ENCODE measurements at places on chromosomes 16 and 17.

DNA sequence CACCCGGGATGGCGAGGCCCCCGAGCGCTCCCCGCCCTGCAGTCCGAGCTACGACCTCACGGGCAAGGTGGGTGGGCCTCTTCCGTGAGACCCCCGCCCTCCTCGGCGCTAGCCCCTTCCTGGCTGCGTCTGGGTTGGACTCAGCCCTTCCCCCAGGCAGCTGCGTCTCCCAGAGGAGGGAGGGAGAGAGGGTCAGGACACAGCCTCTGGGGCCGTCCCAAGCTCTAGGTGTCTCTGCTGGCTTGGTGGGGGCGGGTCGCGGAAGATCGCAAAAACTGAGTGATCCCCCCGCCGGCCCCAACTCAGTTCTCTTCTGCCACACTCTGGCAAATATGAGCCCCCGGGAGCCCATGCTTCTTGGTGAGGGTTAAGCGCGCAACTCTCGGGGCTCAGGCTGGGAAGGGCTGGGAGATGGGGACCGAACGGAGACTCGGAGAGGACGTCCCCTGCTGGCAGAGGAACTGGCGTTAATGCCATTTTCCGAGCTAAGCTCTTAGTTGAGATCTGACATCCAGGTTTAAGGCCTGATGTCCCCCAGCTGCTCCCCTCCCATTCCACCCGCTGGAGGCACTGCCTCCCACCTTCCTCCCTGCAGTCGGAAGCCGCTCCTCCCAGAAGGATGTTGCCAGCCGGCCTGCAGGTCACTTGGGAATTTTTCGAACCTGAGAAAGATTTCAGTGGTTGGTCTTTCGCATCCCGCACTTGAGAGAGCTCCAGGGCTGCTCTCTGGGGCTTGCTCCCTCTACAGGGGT, 419 bp downstream of the RAB37 start:
- DNase-seq = no peak

DNA sequence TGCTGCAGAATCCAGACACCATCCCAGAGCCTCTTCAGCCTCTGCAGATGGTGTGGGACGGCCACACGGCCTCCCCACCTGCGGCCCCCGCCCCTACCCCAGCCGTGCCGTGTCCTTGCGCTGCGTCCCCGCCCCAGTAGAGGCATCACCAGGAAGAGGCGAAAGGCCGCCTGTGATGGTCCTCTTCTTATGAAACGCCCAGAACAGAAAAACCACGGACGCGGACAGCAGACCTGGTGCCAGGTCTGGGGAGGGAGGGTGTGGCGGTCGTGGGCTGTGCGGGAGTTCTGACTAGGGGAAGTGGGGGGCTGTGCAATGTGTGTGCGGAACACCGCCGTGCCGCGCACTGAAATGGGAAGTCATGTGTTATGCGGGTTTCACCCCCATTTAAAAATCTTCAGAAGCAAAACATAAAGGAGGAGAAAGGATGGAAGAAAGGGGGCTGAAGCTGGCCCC, 25.5 kb downstream of the ACSF3 start:
- DNase-seq = no peak

GRCh38 chr17:81494626-81495377, 17.8 kb downstream of the ACTG1 start:
- DNase-seq = no peak

- no peak for DNase-seq
Measured at GRCh38 chr17:79116575-79117368, 42.1 kb downstream of the ENGASE start.

DNA sequence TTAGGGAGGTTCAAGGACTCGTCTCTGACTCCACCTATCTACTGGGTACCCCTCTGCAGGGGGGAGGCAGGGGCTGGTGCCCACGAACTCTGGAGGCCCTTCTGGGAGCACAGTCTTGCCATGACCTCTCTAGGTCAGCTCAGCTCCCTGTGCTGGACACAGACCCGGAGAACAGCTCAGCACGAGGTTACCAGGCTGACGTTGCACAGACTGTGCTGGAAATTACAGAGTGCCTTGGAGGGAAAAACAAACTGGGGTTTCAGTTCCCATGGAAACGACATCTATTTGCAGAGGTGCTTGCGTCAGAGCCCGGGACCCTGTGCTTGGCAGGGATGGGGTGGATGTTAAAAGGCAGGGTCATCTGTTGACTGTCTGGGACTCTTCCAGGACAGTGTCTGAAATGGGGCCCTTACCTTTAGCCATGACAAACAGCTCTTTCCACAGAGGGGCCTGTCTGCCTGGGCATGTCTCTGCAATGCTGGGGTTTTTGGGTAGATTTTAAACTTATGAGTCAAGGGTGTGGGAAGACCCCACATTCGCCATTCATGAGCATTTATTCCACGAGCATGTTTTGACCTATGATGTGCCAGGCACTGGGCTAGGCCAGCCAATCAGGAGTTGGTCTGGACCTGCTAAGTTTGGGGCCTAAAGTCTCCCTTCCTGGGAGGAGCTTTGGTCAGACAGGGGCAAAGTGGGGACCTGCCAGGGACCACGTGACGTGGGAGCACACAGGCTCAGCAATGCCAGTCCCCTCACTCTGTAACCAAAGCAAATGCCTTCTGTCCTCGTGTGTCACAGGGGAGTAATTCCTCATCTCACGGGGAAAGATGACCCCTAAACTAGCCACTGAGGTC, 22.5 kb downstream of the CCR7 start:
- DNase-seq = no peak

DNA sequence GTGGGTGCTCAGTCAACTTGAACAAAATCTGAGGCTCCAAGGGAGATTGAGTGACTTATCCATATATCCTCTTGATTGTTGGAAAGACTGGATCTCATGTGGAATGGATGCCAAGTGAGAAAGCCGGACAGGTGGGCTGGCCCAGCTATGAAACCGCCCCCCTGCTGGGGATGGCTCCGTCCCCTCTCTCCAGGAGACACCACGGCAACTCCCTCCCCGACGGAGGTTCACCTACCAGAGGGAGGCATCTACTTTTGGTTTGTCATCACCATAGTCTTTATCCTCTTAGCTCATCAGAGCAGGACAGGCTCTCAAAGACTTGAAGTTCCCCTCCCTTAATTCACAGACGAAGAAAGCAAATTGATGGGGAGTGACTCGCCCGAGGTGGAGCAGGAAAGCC, 1.8 kb upstream of the ALG1 start:
- no peak for DNase-seq

GRCh38 chr17:35795007-35795870, at the start of gene MMP28:
Gene MMP28 (minus strand): TSS chr17:35795641. CDS start chr17:35795377, 264 bp downstream.
- DNase-seq = no peak

DNA sequence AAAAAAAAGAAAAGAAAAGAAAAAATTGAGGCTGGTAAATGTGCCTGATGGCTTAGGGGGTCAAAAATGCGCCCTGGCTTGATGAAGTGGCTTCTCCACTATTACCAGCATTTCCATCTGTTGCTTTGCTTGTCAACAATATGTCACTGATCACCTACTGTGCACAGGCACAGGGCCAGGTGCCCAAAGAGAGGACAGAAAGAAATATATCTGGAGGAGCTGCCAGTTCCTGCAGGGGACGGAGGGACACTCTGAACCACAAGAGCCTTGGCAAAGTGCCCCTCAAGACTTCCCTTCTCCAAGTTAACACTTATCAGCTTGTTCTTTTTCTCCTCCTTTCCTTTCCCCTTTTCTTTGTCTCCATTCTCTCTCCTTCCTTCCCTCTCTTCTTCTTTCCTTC, 34.7 kb downstream of the GINS3 start:
- no peak for DNase-seq

DNA sequence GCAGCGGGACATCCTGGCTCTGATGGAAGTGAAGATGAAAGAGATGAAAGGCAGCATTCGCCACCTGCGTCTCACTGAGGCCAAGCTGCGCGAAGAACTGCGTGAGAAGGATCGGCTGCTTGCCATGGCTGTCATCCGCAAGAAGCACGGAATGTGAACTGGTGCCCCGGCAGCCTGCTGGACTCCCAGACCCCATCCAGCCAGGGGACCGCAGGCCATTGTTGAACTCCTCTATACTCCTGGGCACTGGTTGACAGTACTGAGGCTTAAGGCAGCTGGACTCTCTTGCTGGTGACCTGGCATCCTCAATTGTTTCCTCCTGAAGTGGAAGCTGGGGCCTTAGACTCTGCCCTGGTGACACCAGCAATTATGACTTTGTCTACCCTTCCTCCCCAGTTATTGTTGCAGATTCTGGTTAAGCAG, 1.2 kb downstream of the THAP11 start:
- DNase-seq = no peak

DNA sequence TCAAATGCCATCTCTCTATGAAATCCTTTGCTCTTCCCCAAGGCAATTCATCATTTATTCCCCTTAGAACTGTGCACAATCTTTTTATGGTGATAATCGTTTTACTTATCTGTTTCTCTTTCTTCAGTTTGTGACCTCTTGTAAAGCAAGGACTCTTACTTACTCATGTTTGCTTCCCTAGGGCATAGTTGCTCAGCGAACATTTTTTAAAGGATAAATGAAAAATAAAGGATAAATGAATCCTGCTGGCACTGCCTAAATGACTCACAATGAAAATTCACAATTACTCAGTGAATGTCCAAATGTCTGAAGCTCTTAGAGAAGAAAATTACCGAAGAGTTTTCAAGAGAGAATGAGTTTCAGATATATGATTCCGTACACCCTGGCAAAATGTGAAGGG, 671.7 kb downstream of the CDH11 start:
- DNase-seq = no peak

DNA sequence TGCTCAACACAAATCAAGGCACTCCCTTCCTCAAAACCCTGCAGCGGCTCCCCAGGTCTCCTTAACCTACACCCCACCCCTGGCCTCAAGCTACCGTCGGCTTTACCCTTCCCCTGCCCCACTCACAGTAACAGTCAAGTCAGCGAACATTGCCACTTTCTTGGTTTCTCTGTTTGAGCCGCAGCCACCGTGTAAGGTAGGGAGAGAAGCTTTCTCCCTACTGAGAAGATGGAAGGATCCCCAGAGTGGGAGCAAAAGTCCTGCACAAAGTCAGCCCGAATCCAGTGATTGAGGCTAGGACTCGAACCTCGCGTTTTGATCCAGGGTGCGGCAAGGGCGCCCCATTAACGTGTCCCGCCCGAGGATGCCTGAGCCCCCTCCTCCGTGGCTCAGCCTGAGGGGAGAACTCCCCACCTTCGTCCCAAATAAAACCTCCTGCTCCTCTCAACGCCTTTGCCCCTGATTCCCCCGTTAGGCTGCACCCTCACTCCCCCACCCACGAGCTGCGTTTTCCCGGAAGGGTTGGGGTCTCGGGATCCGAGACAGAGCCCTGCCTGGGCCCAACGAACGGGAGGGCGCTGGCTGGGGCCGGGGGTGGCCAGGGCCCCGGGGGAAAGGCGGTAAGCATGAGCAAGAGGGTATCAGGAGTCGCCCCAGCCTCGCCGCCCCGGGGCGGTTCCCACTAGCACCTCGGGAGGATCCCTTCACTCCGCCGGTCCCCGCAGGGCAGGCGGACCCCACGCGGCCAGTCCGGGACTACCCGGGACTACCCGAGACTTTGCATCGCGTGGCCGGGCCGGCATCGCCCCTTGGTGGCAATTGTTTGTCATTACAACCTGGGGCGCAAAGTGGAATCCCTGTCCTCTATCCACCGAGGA, 9.9 kb upstream of the NAGS start:
- DNase-seq = no peak

DNA sequence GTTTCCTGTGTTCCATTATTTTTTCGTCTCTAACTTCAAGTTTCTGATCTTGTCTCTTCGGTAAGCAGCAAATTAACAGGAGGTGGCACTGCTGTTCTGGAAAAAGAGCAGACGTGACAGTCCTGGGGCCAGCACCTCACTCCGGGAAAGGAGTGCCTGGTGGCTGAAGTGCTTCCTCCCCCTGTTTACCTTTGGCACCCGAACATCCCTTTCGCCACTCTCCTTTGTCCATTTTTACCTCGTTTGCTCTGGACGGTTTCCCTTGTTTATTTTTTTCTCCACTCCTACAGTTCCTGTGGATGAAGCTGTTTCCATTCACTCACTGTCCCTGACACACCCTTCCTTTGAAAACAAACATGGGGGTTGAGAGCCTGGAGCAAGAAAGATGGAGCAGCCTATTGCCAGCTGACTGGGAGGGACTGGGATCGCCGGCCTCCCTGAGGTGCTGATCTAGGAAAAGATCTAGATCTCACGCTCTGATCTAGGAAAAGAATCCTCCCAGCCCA, 12.6 kb downstream of the SAP30BP start:
- DNase-seq = no peak

DNA sequence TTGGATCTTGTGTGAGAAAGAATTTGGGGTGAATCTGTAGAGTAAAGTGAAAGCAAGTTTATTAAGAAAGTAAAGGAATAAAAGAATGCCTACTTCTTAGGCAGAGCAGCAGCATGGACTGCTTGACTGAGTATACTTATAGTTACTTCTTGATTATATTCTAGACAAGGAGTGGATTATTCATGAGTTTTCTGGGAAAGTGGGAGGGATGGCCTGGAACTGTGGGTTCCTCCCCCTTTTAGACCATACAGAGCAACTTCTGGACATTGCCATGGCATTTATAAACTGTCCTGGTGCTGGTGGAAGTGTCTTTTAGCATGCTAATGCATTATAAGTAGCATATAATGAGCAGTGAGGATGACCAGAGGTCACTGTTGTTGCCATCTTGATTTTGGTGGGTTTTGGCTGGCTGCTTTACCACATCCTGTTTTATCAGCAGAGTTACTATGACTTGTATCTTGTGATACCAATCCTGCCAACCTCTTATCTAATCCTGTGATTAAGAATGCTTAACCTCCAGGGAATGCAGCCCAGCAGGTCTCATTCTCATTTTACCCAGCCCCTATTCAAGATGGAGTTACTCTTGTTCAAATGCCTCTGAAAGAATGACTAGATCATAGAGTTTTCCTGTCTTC, 58.7 kb downstream of the HSD17B2 start:
- no peak for DNase-seq

- no peak for DNase-seq
Measured at GRCh38 chr17:77132411-77133086, 8.2 kb upstream of the SEC14L1 start.

DNA sequence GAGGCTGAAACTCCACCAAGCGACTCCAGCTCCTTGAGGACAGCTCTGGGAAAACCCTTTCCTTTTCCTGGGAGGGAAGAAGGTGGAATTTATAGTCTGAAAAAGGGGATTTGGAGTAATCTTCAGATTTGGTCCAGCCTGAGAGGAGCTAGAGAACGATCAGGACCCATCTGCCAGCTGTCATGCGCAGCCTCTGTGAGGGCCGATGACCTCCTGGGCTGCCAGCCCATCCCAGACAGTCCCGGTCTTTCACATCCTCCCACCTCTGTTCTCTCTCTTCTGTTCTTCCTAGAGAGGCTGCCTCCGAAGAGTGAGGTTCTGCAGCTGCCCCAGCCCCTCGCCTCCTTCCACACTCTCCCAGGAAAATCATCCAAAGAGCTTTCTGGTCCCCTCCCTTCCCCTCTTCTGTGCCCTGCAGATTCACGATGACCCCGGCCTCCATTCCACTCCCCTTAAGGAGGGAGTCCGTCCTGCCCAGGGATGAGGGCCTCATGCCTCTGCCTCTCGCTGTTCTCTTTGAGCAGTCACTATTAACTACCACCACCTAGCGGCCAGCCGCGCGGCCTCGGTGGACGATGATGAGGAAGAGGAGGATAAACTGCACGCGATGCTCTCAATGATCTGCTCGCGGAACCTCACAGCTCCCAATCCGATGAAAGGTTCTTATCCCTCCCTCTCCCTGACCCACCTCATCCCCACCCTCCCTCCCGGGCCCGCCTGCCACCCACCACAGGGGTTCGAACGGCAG, 29.6 kb downstream of the SGSM2 start:
- no peak for DNase-seq
